ENCODE measurements at places on chromosomes 3 and 15.

GRCh38 chr3:5731100-5731499 is 543.6 kb downstream of the EDEM1 start:
- no peak for DNase-seq

GRCh38 chr3:52063026-52063723 is 6.8 kb upstream of the DUSP7 start:
- DNase-seq: no peak

GRCh38 chr15:43294091-43294706 is 27.5 kb upstream of the TGM5 start:
- DNase-seq: no peak

GRCh38 chr3:170909129-170909903 is 879 bp upstream of the EIF5A2 start:
- no peak for DNase-seq

GRCh38 chr3:192514754-192515663 is 212.3 kb downstream of the FGF12 start:
- peak; percentile 71 for DNase-seq

- DNase-seq: no peak
Measured at GRCh38 chr15:85976986-85977385, 102.7 kb upstream of the AGBL1 start.

DNA sequence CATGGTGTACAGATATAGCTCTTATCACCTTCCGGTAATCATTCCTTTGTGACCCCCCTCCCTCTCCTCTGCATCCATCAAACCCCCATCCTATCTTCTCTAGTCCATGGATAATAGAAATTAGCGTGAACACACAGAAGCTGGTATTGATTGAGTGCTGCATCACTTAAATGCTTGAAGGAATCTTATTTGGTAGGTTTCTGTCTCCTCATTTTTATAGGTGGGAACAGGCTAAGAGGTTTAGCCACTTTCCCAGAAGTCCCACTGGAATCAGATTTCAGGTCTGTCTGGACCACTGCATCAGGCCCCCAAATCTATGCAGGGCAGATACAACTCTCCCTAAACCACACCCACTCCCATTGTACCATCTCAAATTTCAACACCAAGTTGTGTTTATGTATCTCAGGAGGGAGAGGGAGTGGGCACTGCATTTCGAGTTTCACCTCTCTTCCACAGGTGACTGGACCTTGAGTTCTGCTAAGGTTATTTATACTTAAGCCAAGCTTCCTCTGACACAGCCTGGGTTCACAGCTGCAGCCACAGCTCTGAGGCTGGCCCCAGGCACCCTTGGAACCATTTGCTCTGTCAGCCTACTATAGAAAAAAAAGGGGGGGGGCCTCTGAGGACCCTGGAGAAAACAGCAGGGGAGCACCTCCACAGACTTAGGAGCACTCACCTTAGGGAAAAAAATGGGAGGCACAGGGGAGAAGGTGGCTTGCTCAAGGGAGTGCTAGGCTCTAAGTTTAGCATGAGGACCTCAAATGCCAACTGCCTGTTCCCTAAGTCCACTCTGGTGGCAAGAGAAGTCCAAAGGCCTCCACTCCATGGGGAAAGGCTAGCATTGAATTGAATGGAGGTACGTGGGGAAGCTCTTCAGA is 2.1 kb upstream of the NMB start:
- DNase-seq: no peak

GRCh38 chr3:72682936-72683452 is 165.3 kb downstream of the SHQ1 start:
- DNase-seq: no peak

- DNase-seq: no peak
Measured at GRCh38 chr15:100255644-100256043, 86.1 kb downstream of the ADAMTS17 start.

DNA sequence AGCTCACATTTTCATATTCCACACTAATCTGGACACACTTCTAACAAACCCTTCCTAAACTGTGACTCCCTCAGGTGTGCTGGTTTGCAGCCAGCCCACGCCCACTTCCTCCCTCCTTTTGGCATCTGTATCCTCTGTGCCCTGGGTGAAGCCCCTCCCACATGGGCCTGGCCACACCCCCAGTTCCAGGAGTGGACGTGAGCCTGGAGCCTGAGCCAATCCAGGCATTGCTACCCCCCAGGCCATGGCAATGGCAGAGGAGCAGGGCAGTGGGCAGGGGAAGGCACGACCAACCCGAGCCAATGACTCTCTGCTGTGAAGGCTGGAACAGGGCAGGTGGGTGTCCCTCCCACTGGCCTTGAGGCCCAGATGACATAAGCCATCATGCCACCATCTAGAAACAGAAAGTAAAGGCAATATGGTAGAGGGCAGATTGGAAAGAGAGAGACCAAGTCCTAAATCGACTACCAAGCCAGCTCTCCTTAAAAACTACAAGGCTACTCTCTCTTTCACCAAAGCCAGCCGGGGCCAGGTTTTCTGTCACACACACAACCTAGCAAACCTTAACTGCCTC is 18.6 kb downstream of the FAM174B start:
- DNase-seq: peak; percentile 70

GRCh38 chr3:19399836-19400235 is 251.5 kb downstream of the KCNH8 start:
- no peak for DNase-seq

DNA sequence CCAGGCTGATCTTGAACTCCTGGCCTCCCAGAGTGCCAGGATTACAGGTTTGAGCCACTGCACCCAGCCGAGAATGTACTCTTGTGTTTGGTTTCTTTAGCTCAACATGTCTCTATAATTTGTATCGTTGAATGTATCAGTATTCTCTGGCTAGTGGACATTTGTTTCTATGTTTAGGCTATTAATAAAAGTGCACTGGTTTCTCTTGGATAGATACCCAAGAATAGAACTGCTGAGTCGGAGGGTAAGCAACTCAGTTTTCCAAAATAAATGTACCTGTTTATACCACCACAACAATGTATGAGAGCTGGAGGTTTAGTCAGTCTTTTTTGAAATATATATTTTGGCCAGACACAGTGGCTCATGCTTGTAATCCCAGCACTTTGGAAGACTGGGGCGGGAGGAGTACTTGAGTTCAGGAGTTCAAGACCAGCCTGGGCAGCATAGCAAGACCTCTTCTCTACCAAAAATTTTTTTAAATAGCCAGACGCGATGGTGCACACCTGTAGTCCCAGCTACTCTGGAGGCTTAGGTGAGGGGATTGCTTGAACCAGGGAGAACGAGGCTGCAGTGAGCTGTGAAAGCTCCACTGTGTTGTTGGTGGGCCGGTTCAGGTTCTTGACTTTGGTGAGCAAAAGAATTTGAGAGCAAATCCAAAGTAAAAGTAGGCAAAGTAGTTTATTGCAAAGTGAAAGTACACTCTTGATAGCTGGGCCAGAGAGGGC is 7.7 kb upstream of the IVD start:
- no peak for DNase-seq
